ENCODE measurements at places on chromosomes 6 and 20. TPM values are rescaled to one million over a fixed set of nuclear protein-coding genes. Genes with fewer than 3 reads are reported as not detected.

DNA sequence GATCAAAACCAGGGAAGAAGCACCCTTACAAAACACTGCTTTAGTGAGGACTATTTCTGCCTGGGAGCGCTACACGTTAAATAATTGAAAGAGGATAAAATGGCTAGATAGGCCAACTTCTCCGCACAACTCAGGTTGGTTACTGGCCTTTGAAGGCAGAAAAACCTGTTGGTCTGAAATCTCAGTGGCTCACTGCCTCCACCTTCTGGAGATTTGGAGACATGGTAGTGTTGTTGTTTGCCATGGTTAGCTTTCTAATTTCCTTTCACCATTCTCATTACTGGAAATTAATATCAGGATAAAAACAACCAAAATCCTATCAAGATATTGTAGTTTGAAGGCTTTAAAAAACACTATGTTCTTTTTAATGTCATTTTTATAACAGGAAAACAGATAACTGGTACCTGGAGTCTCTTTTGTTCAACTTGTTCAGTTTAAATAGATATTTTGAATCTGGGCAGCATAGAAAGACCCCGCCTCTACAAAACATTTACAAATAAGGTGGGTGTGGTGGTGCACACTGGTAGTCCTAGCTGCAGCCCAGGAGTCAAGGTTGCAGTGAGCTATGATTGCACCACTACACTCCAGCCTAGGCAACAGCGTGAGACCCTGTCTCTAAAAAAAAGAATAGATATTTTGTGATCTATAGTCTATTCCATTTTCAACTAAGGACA lies 27.5 kb upstream of the BCLAF1 start:
- H3K4me1 ChIP-seq: no peaks in the 10 kb centered on the region
- DNase-seq: peak; percentile 32
- peaks cover 7% of the 10 kb centered on the region for H3K27me3 ChIP-seq
- no peaks in the 10 kb centered on the region for H3K36me3 ChIP-seq
- H3K27ac ChIP-seq: peak overlapping the region; percentile 33

DNA sequence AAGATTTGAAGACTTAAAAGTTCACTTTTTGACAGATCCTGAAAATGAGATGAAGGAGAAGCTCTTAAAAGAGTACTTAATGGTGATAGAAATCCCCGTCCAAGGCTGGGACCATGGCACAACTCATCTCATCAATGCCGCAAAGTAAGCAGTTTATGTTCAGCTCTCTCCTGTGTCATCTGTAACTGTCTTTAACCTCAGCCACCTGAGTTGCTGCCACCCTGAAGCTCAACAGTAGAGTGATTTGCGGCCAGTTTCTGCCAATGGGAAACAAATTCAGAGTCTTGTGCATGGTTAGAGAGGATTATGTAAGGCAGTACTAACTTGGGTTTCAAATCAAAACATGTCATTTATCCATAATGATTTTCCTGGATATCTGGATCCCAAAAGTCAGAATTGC lies 10.1 kb downstream of the TNFAIP3 start:
- no peak overlapping the region for H3K27ac ChIP-seq
- peaks cover 2% of the 10 kb centered on the region for H3K27me3 ChIP-seq
- no peak overlapping the region for H3K4me3 ChIP-seq
- no peak for DNase-seq
- peaks cover 12% of the 10 kb centered on the region for H3K36me3 ChIP-seq

DNA sequence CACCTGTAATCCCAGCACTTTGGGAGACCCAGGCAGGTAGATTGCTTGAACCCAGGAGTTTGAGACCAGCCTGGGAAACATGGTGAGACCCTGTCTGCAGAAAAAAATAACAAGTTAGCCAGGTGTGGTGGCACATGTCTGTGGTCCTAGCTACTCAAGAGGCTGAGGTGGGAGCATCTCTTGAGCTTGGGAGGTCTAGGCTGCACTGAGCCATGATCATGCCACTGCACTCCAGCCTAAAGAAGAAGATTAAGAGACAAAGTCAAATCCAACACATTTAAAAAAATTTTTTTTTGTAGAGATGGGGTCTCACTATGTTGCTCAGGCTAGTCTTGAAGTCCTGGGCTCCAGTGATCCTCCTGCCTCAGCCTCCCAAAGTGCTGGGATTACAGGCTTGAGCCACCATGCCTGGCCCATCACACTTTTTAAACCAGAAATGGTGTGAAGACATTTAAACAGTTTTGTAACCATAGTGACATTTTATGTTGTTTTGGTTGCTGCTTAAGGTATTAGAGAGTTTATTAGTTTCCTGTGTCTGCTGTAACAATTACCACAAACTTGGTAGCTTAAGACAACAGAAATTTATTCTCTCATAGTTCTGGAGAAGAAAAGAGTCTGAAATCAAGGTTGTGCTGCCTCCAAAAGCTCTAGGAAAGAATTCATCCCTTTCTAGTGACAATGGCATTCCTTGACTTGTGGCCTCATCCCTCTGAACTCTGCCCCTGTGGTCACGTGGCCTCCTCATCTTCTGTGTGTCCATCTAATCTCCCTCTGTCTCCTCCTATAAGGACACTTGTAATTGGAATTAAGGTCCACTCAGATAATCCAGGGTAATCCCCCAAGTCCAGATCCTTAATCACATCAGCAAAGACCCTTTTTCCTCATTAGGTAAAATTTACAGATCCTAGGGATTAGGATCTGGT lies 104.6 kb upstream of the TNFAIP3 start:
- no peak overlapping the region for H3K27ac ChIP-seq
- peaks cover 3% of the 10 kb centered on the region for H3K27me3 ChIP-seq
- no peaks in the 10 kb centered on the region for H3K36me3 ChIP-seq
- no peaks in the 10 kb centered on the region for H3K4me1 ChIP-seq

COMMD7 gene
- 69.8 TPM for total RNA-seq
